ENCODE measurements at places on chromosomes 3 and 15.

DNA sequence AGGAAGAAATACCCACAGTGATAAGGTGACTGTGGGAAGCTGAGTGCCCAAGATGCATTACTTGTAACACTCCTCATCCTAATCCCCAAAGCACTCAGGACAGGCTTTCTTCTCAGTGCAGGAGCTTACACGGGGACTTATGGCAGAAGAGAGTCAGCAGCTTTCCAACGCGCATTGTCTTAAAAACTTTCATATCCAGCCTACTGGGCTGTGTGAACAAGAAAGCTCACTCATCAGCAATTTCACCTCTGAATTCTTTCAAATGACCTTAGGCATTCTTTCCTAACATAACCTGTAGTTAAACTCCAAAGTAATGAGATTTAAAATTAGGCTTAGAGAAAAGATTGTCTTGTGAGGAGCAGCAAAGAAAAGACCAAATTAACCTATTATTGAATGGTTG, 132.3 kb downstream of the KCNAB1 start:
- no peak for DNase-seq

- no peak for DNase-seq
Observed at GRCh38 chr3:127803619-127804018, 18.7 kb downstream of the MGLL start.

GRCh38 chr15:93066834-93067648, 22.0 kb downstream of the RGMA start:
- DNase-seq: no peak

DNA sequence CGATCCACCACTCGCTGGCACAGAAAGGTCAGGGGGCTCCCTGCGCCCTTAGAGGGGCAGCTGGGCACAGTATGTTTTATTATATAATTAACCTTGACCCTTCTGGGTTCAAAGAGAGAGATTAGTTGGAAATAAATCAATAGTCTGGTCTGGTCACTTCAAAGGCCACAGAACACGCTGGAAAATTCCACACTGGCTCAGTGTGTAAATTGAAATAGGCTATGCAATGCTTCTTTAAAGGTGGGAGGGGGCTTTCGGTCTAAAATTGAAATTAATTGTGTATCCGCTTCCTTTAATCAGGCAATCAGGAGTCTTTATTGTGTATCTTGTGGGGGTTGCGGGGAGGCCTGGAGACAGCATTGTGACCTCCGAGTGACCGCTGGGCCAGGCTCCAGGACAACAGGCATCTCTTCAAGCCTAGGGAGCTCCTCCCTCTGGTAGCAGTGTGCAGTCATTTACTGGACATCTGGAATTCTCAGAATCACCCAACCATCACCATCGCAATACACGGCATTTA, 8.0 kb downstream of the RNU5B-1 start:
- DNase-seq: no peak

DNA sequence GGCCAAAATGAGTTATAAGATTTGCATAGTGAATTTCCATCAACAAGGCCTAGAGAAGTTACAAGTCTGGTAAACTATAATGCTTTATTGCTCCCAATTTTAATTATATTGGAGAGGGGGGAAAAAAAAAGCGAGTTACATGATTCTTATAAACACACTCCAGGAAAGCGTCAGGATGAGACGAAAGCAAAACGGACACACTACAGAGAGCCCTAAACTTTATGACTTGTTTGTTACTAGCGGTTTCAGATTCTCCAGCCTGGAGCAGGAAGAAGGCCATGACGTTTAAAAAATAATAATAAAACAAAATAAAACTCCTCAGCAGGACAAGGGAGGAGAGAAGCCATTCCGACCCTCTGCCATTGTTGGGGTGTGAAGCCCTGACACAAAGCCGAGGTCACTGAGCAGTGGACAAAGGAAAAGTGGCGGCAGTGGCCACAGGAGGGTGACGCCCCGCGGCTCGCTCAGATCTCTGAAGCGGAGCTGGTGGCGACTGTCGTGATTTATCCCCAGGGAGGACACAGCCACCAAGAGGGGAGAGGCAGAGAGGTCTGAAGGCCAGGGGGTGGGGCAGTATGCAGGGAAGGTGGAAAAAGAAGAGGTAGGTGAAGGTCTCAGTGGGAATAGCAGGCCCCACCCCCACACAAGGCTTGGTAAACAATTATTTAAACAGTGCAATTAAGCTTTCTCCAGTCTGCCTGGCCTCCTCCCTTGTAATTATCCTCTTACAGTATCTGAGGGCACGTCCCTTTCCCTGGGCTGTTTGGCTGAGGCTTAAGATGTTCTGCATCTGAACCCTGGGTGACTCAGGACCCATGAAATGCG, 45.3 kb downstream of the ADAMTS9 start:
- DNase-seq: no peak

GRCh38 chr3:14602006-14602803, 49.4 kb upstream of the CCDC174 start:
- no peak for DNase-seq

GRCh38 chr3:197591816-197592215, 36.0 kb upstream of the BDH1 start:
- no peak for DNase-seq

- no peak for DNase-seq
Observed at GRCh38 chr3:143031327-143031726, 30.0 kb downstream of the U2SURP start.

GRCh38 chr3:129233538-129233937, 15.9 kb upstream of the COPG1 start:
- DNase-seq: no peak

GRCh38 chr3:171790574-171790897, 19.7 kb downstream of the PLD1 start:
- DNase-seq: no peak

DNA sequence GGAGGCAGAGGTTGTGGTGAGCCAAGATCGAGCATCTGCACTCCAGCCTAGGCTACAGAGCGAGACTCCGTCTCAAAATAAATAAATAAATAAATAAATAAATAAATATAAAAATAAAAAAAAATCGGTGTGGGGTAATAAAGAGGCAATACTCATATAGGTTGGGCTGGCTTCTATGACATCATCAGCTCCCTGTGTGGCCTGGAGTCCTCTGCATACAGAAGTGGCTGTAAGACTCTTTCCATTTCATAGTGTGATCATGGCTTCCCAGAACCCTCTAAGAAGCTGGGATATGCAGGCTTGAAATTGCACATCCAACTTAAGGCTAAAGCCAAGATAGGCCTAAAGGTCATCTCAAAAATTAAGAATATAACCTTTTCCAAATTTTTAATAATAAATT, 101.6 kb downstream of the ZIC4 start:
- no peak for DNase-seq

- no peak for DNase-seq
Observed at GRCh38 chr3:123758081-123758564, 126.0 kb downstream of the MYLK start.

DNA sequence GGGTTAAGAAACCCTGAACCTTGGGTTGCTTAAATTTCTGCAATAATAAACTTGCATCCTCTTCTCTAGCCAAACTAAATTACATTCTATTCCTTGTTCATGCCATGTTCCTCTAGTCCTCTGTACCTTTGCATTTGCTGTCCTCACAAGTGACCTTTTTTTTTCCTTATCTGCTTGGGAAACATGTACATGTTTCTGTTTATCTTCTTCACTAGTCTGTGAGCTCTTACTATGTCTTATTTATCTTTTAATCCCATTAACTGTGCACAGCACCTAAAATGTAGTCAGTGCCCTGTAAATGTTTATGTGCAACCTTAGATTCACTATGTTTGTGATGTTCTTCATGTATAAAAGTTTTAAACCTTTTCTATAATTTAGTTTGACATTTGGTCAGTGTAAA, 61.9 kb downstream of the REC114 start:
- DNase-seq: no peak

- no peak for DNase-seq
Observed at GRCh38 chr3:69005791-69006482, 7.5 kb downstream of the EOGT start.

DNA sequence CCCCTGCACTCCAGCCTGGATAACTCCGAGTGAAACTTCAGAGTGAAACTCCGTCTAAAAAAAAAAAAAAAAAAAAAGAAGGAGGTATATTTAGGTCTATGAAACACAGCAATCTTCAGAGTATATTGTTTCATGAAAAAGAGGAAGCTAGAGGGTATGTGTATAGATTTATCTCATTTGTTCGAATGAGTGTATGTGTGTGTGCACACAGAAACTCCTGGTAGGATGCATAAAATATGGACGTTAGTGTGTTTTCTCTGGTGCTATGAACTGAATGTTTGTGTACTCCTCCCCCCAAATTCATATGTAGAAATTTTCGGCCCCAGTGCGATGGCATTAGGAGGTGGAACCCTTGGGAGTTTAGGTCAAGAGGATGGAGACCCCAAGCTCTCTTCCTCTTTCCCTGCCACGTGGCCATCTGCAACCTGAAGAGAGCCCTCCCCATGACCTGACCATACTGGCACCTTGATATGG, 98.6 kb upstream of the KLF13 start:
- DNase-seq: no peak

Data from CD4-positive, alpha-beta T cell treated with Interleukin-6 at 100 ng/mL for 8 hours (primary cell).